ENCODE measurements at places on chromosomes 11 and 22.

DNA sequence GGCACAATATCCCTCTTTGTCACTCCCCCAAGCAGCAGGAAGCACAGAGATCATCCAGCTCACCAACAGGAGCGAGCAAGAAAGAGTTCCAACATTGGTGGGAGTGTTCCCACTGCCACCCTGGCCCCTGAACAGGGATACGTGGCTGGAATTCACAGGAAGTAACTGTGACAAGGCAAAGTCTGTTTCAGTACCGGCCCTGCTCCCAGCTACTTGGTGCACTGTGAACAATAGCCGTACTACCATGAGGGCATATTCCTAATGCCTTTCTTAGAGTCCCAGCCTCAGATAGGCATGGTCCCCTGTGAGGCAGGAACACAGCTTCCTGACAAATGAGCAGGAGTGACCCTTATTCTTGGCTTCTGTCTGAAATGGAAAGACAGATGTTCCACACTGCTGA, 1.8 kb upstream of the SLC37A2 start:
- no peak for DNase-seq

DNA sequence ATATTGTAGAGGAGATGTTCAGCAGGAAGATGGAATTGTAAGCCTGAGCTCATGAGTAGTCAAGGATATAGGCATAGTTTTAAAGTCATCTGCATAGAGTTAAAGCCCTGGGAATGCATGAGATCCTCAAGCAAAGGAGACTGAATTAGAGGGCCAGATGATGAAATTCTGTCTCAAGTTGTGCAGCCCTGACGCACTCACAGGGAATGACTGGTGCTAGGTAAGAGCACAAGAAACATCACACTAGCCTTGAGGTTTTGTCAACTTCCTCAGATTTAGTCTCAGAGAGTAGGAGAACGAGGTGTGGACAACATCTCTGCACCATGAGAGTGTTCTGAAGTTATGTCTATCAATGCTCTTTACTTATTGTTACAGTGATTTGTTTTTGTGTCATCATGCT, 5.8 kb downstream of the RAB38 start:
- DNase-seq = no peak

DNA sequence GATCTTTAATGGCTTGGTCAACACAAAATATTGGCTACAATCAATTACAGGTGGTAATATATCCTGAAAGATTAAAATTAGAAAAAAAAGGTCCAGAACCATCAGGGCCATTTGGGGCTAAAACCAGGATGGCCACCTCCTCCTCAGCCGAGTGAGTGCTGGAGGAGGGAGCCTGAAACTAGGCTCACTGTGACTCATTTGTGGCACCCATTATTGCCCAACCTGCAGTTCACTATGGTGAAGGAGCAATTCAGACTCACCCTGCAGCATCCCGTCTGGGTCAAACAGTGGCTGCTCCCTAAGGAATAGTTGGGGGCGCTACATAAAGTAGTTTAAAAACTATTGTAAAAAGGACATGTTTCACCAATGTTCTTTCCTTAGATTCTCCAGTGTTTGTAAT, 60.7 kb downstream of the GLYATL1 start:
- DNase-seq = no peak

DNA sequence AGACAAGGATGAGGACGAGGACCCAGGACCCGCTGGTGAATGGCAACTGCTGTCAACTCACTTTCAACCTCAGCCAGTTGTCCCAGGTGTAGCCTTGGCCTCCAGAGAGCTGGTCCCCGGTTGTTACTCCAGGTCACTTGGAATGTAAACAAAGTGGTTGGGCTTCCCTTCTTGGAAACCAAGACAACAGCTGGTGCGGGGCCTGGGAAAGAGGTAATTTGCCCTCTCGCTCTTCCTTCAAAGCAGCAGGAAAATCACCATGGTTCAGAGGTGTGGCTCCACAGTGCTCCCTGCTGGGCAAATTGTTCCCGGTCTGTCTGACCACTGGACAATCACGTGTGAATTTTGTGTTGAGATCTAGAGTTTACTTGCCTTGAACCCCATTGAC, 15.0 kb downstream of the SLC1A2 start:
- no peak for DNase-seq

DNA sequence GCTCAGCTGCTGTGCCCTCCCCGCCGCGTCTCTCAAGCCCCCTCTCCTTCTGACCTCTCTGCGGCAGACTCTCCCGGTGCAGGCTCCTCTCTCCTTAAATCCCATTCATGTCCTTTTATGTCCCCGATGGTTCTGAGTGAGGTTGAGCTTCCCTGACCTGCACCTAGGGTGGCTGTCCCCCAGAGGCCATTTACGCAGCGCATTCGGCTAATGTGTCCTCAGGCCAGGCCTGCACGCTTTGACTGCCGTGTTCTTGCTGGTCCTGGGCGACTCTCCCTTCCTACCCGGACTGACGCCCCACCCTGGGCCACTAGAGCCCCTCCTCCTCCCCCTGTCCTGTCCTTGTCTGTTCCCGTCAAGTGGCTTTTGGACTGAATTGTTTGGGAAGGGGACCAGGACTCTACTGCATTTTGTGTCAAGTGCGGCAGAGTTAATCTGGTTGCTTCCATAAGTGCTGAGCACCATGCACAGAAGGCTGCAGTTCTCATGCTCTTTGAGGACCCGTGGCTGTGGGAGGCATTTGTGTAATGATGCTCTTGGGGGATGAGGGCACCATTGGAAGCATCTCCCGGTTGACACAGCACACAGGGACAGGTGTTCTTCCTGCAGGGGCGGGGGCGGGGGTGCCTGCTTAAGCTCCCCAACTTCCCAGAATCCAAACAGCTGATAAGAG, 37.1 kb downstream of the IGHMBP2 start:
- no peak for DNase-seq

DNA sequence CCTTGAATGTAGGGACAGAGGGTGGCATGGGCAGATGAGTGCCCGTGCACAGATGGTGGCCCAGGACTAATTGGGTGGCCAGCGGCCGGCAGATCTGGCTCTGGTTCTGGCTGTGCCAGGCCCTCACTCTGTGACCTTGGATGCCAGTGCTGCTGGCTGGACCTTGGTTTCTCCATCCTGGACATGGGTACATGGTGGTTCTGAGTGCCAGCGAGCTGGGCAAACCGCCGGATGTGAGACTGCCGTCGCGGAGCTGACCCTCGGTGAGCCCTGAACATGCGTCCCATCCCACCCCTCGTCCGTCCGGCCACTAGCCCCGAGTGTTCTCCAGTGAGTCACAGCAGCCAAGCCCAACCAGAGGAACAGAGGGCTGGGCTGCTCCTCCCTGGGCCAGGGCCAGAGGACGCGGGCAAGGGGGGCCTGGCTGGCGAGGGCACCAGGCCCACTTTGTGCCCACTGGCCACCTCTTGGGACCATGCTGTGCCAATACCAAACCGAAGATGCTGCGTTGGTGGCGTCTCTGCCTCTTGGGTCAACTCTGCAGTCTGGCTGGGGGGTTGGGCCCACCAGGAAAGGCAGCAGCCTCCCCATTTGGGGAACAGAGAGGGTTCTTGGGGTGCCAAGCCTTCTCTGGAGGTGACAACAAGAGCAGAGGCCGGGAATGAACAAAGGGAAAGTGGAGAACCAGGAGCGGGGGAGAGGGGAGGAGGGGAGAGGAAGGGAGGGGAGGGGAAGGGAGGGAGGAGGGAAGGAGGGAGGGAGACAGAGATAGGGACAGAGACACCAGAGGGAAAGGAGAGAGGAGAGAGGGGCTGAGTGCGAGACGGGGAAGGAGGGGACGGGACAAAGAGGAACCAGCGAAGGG, 10.7 kb downstream of the LSP1 start:
- peak; percentile 43 for DNase-seq

GRCh38 chr11:86676010-86676409, 3.6 kb upstream of the ME3 start:
- no peak for DNase-seq

GRCh38 chr11:113465786-113466185, 9.4 kb downstream of the DRD2 start:
- no peak for DNase-seq

GRCh38 chr11:125257190-125257579, 92.6 kb downstream of the PKNOX2 start:
- DNase-seq = no peak

DNA sequence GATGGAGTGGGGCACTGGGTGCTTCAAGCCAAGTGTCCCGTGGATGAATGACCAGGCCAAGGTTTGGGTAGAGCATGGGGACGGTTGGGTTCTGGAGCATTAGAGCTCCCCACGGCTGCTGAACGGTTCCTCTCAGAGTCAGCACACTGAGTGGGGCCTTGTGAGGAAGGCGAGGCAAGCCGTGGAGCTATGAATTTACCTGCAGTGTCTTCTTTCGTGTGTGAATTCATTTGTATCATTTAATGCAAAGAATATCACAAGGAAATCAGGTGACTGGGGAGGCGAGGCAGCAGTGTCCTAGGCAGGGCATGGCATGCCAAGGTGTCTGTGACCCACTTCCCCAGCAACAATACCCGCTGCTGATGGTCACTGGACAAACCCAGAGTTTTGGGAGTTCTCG, 343.5 kb upstream of the B3GAT1 start:
- DNase-seq = no peak

- DNase-seq = no peak
Measured at GRCh38 chr11:41499429-41499828, 40.0 kb upstream of the LRRC4C start.

DNA sequence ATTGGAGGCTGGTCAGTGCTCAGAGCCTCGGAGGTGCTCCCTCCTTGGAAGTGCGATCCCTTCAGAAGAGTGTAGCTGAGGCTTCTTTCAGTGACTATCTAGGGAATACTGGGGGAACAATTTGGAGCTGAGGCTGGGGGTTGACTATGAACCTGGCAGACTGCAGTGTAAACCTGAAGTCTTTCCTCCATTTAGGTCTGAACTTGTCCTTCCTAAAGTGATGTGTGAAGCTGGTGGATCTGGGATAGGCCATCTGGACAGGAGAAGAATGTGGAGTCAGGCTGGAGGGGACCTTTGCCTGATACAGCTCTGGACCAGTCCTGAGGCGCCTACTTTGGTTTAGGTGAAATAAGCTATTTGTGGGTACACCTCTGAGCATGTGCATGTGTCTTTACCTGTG, 3.5 kb upstream of the INSC start:
- DNase-seq = no peak

GRCh38 chr11:58640386-58641023, 18.0 kb downstream of the CNTF start:
- DNase-seq = no peak

DNA sequence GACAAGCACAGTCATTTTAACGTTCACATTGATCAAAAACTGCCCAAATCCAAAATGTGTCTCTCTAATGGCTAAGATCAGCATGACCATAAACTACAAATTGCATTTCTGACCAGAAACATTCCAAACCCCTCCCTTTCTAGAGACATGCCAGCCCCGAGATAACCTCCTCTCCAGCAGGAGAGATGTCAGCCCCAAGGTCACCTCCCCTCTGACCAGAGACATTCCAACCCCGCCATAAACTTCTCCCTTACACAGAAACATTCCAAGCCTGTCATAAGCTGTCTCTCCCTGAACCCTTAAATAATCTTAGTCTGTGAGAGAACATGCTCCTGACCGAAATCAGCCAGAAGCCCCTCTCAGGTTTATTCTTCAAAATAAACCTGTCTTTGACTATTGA, 6.6 kb upstream of the EXT2 start:
- no peak for DNase-seq

DNA sequence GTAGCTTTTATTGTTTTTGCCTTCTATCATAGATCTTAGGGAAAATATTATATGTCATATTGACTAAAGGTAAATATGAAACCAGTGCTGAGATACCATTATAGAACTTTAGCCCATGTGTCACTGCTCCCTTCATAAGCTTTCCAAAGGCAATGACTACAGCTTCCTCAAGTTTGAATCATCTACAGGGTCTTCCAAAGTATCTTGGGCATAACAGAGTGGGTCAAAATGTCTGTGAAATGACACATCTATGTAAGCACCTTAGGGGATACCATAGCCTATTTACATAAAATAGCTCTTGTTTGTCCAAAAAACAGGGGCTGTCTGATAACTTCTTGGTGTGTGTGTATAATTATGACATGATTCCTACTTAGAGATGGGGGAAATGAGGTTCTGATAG, 52.5 kb downstream of the RELT start:
- no peak for DNase-seq

DNA sequence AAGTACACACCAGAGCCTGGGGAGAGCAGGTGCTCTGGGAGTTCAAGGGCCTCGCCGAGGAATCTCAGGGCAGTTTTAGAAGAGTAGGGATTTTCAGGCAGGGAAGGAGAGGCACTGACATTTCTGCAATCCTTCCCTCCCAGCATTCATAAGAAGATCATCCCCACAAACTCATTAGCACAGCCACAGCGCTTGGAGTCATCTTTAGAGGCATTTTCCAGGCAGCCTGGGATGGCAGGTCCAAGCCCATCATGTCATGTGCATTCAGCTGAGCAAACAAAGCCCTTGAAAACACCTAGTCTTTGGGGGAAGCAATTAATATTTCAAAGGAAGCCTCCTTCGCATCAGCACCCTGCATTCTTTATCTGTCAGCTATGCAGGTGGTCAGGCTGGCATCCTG, 43.8 kb downstream of the MAP6 start:
- no peak for DNase-seq

GRCh38 chr11:13680501-13681264, 12.2 kb downstream of the FAR1 start:
- DNase-seq = no peak

GRCh38 chr11:70328556-70328955, 58.1 kb downstream of the PPFIA1 start:
- no peak for DNase-seq

GRCh38 chr11:120928627-120929026, 95.3 kb upstream of the TBCEL start:
- DNase-seq = no peak

- no peak for DNase-seq
Measured at GRCh38 chr11:118581057-118581456, 8.8 kb downstream of the ARCN1 start.

GRCh38 chr11:45110562-45110961, 35.9 kb upstream of the PRDM11 start:
- DNase-seq = peak; percentile 65

DNA sequence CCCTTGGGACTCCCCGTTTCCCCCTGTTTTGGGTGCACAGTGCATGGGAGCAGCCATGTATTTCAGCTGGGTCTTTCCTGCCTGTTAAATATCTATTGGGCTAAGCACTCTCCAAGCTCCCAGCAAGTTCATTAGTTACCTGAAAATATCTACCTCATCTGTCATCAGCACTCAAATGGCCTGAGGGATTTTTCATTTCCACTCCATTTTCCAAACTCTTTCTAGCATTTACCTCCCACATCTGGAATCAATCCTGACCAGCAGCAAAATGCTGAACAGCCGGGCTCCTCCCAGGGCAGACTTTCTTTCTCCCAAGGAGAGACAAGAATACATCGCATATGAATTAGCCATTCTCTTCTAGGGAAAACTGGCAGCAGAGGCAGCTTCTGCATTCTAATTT, 273.5 kb upstream of the MPPED2 start:
- no peak for DNase-seq

GRCh38 chr22:44995105-44995514, 14.7 kb downstream of the PHF21B start:
- DNase-seq = no peak

All from NCI-H460 (cell line).